Naive B cell (primary cell): ENCODE measurements at places on chromosomes 6 and 20.

- H3K36me3 ChIP-seq, result peaks cover 9% of the 10 kb centered on the region
- peak overlapping the region; percentile 80 for H3K27ac ChIP-seq
- H3K4me3 ChIP-seq, result peak overlapping the region; percentile 67
- DNase-seq, result peak; percentile 55
Measured at GRCh38 chr20:15317546-15318232, 980.3 kb upstream of the FLRT3 start.

DNA sequence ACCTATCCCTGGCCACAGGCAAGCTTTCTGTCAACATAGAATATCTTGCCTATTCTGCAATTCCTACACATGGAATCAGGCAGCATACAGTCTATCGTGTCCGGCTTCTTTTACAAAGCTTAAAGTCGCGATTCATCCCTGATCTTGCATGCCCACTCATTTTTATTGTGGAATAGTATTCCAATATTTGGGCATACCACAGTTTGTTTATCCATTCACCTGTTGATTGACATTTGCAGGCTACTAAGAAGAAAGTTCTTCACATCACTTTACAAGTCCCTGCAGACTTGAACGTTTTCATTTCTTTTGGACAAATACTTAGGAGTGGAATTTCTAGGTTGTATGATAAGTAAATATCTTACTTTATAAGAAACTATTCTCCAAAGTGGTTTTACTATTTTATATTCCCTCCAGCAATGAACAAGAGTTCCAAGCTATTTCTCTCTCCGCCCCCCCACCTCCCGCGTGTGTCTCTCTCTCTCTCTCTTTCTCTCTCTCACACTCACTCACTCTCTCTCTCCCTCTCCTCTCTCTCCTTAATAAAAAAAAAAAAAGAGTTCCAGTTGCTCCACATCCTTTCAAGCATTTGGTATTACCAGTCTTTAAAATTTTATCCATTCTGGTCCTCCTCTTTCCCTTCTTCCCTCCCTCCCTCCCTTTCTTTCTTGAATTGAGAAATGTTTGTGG lies 1.1 kb upstream of the PLCB1 start:
- peaks cover 41% of the 10 kb centered on the region for H3K27me3 ChIP-seq
- no peak for DNase-seq
- H3K36me3 ChIP-seq, result no peaks in the 10 kb centered on the region
- no peak overlapping the region for H3K27ac ChIP-seq

- peaks cover 22% of the 10 kb centered on the region for H3K4me1 ChIP-seq
- no peak for DNase-seq
- no peak overlapping the region for H3K4me3 ChIP-seq
- peaks cover 65% of the 10 kb centered on the region for H3K27me3 ChIP-seq
Measured at GRCh38 chr6:75211920-75212590, 6.2 kb upstream of the COL12A1 start.

GRCh38 chr6:87473419-87473903 lies 687 bp downstream of the SLC35A1 start:
- no peaks in the 10 kb centered on the region for H3K27me3 ChIP-seq
- H3K4me3 ChIP-seq, result peak overlapping the region; percentile 95
- H3K4me1 ChIP-seq, result peaks cover 14% of the 10 kb centered on the region
- DNase-seq, result no peak
- H3K36me3 ChIP-seq, result peaks cover 3% of the 10 kb centered on the region

GRCh38 chr6:162123797-162124196 lies 603.8 kb downstream of the PRKN start:
- no peak overlapping the region for H3K4me3 ChIP-seq
- H3K36me3 ChIP-seq, result no peaks in the 10 kb centered on the region
- H3K4me1 ChIP-seq, result peaks cover 2% of the 10 kb centered on the region
- no peak for DNase-seq

DNA sequence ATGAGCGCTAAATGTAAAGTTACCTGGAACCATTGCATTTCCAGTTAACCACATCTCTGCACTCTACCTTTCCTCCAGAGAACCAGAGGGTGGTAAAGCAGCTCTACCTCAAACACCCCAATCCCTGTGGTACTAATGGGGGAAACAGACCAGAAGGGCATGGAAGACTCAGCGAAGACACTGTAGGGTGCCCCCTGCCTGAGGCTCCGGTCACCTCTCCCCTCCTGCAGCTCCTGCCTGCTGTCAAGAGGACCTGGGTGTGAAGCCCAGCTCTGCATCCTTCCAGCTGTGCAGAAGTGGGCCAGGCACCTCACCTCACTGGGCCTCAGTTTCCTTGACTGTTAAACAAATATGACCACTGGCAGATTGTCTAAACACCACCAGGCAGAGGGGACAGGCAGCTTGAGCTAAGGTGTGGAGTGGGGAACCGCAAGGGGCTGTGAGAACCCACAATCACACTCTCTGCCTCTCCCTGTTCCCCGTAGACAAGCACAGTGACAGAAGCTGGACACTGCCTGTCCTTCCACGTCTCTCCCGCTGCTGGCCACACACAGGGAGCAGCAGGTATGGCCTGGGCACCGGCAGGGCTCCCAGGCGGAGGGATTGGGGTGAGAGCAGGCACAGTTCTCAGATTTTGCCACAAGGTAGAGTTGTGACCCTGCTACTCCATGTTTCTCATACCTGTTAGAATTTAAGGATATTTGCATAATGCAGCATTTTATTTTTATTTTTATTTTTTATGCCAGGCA lies 9.1 kb upstream of the BPIFA2 start:
- H3K27ac ChIP-seq, result no peak overlapping the region
- DNase-seq, result no peak
- H3K4me1 ChIP-seq, result no peaks in the 10 kb centered on the region
- H3K36me3 ChIP-seq, result no peaks in the 10 kb centered on the region

DNA sequence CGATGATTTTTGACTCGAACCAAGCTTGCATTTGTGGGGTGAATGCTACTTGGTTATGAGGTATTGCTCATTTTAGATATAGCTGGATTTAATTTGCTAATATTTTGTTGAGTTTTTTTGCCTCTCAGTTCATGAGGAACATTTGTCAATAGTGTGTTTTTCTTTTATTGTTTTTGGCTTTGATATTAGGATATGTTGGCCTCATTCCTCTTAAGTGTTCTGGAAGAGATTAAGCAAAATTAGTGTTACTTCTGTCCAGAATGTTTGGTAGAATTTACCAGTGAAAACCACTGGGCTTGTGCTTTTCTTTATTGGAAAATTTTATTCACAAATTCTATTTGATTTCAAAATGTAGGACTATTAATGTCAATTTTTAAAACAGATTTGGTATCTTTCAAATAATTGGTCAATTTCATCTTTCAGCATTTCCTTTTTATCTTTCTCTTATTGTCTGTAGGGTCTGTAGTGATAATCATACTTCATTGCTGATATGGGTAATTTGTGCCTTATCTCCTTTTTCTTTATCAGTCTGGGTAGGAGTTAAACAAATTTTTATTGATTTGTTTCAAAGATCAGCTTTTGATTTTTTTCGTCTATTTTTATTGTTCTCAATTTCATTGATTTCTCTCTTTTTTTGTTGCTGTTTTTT lies 14.1 kb downstream of the AIG1 start:
- no peaks in the 10 kb centered on the region for H3K4me1 ChIP-seq
- H3K36me3 ChIP-seq, result peaks cover 13% of the 10 kb centered on the region
- no peak for DNase-seq
- no peak overlapping the region for H3K27ac ChIP-seq

DNA sequence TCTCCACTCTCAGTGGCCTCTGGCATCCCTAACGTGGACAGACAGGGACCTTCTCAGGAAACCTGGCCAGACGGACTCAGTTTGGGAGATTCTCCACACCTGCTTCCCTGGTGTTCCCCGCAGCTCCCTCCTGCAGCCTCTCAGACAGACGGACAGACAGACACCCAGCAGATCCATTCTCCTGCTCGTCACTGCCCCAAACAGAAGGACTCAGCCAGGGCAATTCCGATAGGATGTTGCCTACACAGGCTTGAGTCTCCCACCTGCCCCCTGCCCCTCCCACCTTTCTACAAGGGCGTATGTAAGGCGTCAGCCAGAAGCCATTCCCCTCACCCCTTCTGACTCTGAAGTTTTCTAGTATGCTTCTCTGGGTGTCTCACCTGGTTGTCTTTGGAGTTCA lies 428 bp downstream of the CCM2L start:
- H3K27me3 ChIP-seq, result peaks cover 22% of the 10 kb centered on the region
- no peak overlapping the region for H3K27ac ChIP-seq
- H3K4me3 ChIP-seq, result no peak overlapping the region
- H3K4me1 ChIP-seq, result peaks cover 3% of the 10 kb centered on the region
- DNase-seq, result no peak
- no peaks in the 10 kb centered on the region for H3K36me3 ChIP-seq

- H3K4me3 ChIP-seq, result no peak overlapping the region
- H3K4me1 ChIP-seq, result no peaks in the 10 kb centered on the region
- H3K36me3 ChIP-seq, result no peaks in the 10 kb centered on the region
- H3K27me3 ChIP-seq, result peaks cover 6% of the 10 kb centered on the region
- no peak overlapping the region for H3K27ac ChIP-seq
Measured at GRCh38 chr6:52127957-52128356, 40.5 kb upstream of the PKHD1 start.

GRCh38 chr20:46797206-46797605 lies 87.8 kb downstream of the SLC2A10 start:
- no peaks in the 10 kb centered on the region for H3K4me1 ChIP-seq
- no peaks in the 10 kb centered on the region for H3K36me3 ChIP-seq

GRCh38 chr6:116497113-116497676 lies 14.2 kb upstream of the CALHM5 start:
- H3K36me3 ChIP-seq, result no peaks in the 10 kb centered on the region
- no peaks in the 10 kb centered on the region for H3K4me1 ChIP-seq
- H3K27ac ChIP-seq, result no peak overlapping the region
- H3K4me3 ChIP-seq, result no peak overlapping the region

- no peaks in the 10 kb centered on the region for H3K27me3 ChIP-seq
- no peak overlapping the region for H3K27ac ChIP-seq
- peaks cover 2% of the 10 kb centered on the region for H3K36me3 ChIP-seq
- peaks cover 10% of the 10 kb centered on the region for H3K4me1 ChIP-seq
- DNase-seq, result no peak
Measured at GRCh38 chr6:142728364-142728763, 216.6 kb downstream of the HIVEP2 start.

GRCh38 chr20:42957704-42958095 lies 232.0 kb downstream of the PTPRT start:
- no peak overlapping the region for H3K27ac ChIP-seq
- no peaks in the 10 kb centered on the region for H3K4me1 ChIP-seq
- DNase-seq, result no peak
- H3K36me3 ChIP-seq, result no peaks in the 10 kb centered on the region

- no peak for DNase-seq
- H3K4me1 ChIP-seq, result no peaks in the 10 kb centered on the region
- no peaks in the 10 kb centered on the region for H3K27me3 ChIP-seq
- H3K4me3 ChIP-seq, result no peak overlapping the region
- H3K27ac ChIP-seq, result no peak overlapping the region
Measured at GRCh38 chr6:116238083-116238482, 15.8 kb downstream of the TSPYL4 start.

- H3K4me3 ChIP-seq, result peak overlapping the region; percentile 64
- peaks cover 54% of the 10 kb centered on the region for H3K4me1 ChIP-seq
- H3K27ac ChIP-seq, result peak overlapping the region; percentile 1
- no peaks in the 10 kb centered on the region for H3K27me3 ChIP-seq
Measured at GRCh38 chr6:18260448-18261106, 3.8 kb downstream of the DEK start.

- H3K27ac ChIP-seq, result peak overlapping the region; percentile 34
- peaks cover 29% of the 10 kb centered on the region for H3K36me3 ChIP-seq
- peaks cover 4% of the 10 kb centered on the region for H3K4me1 ChIP-seq
- DNase-seq, result no peak
- H3K4me3 ChIP-seq, result no peak overlapping the region
Measured at GRCh38 chr6:105345506-105345905, 57.4 kb downstream of the PREP start.

DNA sequence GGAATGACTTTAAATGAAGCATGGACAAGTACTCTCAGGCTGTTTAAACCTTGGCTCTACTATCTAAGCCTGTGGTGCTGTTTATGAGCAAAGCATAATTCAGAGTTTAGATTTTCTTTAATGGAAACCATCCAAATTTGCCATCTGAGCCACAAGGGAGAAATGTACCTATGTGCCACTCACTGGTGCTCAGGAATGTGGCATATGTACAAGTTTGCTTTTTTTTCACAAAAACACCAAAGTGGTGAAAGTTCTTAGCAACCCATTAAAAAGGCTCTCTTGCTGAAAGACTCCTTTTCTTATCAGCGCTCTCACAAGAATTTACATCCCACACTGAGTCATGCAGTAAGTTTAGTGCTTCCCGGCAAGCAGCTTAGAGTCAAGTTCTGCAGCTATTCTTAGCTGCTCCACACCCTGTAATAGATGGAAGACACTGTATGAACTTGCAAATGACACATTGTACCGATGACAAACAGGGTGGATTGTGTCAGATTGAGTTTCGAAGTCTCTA lies 57.3 kb upstream of the MLIP start:
- H3K36me3 ChIP-seq, result no peaks in the 10 kb centered on the region
- no peak overlapping the region for H3K4me3 ChIP-seq
- no peaks in the 10 kb centered on the region for H3K27me3 ChIP-seq
- H3K27ac ChIP-seq, result no peak overlapping the region
- no peaks in the 10 kb centered on the region for H3K4me1 ChIP-seq

GRCh38 chr6:42088101-42088591 lies 37.8 kb downstream of the TAF8 start:
- H3K4me3 ChIP-seq, result no peak overlapping the region
- no peaks in the 10 kb centered on the region for H3K27me3 ChIP-seq
- H3K27ac ChIP-seq, result no peak overlapping the region
- DNase-seq, result no peak
- H3K4me1 ChIP-seq, result no peaks in the 10 kb centered on the region

DNA sequence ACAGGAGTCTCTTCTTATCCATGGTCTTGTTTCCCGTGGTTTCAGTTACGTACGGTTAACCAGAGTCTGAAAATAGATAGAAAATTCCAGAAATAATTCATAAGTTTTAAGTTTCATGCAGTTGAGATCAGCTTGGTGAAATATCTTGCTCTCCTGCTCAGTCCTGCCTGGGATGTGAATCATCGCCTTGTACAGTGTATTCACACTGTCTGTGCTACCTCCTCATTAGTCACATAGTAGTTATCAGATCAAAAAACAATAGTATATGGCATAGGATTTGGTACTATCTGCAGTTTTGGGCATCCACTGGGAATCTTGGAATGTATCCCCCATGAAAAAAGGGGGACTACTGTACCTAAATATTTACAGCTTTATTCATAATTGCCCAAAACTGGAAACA lies 22.7 kb upstream of the MOCS1 start:
- no peaks in the 10 kb centered on the region for H3K36me3 ChIP-seq
- H3K27ac ChIP-seq, result no peak overlapping the region
- H3K4me1 ChIP-seq, result no peaks in the 10 kb centered on the region
- no peak overlapping the region for H3K4me3 ChIP-seq
- H3K27me3 ChIP-seq, result peaks cover 35% of the 10 kb centered on the region
- DNase-seq, result no peak

GRCh38 chr6:113488812-113489685 lies 368.1 kb upstream of the MARCKS start:
- no peak for DNase-seq
- H3K27ac ChIP-seq, result no peak overlapping the region
- no peaks in the 10 kb centered on the region for H3K4me1 ChIP-seq
- no peak overlapping the region for H3K4me3 ChIP-seq

GRCh38 chr6:25038999-25039398 lies 103.2 kb upstream of the RIPOR2 start:
- H3K27me3 ChIP-seq, result no peaks in the 10 kb centered on the region
- no peak overlapping the region for H3K4me3 ChIP-seq
- no peaks in the 10 kb centered on the region for H3K36me3 ChIP-seq
